GM12864 (cell line): ENCODE measurements at places on chromosomes 7 and 10.

DNA sequence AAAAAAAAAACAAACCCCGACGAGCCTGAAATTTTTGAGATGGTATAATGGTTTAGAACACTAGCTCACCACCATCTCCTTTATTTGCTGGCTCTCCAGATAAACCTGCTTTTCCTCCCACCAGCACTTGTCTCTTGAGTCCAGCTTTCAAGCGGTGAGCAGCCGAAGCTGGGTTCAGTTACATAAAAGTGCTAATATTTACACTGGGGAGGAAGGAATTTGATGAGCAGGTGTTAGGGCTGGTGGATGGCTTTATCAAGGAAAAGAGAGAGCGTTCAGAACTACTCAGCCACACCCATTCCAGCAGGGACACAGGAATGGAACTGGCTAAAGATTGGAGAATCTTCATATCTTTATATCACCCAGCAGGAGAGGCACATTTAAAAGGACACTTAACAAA, 6.6 kb upstream of the CALML3 start:
- DNase-seq: no peak

DNA sequence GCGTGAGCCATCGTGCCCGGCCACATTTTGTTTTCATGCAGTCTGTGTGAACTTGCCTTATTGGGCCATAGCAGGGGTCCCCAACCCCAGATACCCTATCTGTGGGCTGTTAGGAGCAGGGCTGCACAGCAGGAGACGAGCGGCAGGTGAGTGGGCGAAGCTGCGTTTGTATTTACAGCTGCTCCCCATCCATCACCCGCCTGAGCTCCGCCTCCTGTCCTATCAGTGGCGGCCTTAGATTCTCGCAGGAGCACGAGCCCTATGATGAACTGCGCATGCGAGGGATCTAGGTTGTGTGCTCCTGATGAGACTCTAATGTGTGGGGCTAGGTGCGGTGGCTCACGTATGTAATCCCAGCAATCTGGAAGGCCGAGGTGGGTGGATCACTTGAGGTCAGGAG, 293.9 kb downstream of the CAMK1D start:
- no peak for DNase-seq

GRCh38 chr7:123738356-123738755, 10.4 kb downstream of the WASL start:
- no peak for DNase-seq

DNA sequence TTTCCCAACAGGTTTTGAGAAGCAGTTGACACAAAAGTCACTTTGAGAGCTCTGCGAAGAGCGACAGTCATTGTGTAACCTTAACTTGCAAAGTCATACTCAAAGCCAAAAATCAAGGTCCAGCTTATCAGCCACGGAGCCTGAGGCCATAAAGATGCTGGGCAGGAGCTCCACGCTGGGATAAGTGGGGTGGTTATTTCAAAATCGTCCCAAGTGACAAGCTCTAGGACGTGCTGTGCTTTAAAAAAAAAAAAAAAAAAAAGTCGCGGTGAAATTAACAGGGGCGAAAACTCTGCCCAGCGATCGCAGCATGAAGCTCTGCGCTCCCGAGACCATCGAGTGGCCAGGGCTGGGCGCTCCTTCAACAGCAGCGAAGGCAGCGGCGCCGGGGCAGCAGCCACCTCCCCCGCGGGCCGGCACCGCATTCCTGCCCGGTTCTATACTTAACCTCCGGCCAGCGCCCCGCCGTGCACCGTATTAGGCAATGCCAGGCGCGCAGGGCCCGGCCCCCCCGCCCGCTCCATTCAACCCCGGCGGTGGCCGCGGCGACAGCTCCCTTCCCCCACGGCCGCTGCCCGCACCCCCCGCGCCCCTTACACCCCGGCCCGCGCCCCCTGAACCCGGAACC, 657 bp downstream of the HACD1 start:
- DNase-seq: no peak

DNA sequence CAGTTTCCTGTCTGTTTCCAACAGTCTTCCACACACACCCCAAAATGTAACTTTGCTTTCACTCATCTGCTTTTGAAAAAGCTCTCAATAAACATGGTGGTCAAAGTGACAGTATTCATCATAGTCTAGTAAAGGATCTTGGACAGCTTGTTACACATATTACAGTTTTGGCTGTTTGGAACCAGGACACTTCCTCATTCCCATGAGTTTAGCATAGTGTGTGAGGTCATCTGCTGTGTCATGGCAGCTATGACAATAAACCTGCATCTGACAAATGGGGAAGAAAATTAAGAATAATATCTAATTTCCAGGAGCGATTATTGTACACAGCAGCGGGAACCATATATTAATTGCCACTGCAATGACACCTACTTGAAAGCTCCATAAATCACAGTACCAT, 184.3 kb upstream of the SLC26A5 start:
- DNase-seq: no peak

GRCh38 chr7:5678295-5679047, 103.0 kb downstream of the RNF216 start:
- no peak for DNase-seq

DNA sequence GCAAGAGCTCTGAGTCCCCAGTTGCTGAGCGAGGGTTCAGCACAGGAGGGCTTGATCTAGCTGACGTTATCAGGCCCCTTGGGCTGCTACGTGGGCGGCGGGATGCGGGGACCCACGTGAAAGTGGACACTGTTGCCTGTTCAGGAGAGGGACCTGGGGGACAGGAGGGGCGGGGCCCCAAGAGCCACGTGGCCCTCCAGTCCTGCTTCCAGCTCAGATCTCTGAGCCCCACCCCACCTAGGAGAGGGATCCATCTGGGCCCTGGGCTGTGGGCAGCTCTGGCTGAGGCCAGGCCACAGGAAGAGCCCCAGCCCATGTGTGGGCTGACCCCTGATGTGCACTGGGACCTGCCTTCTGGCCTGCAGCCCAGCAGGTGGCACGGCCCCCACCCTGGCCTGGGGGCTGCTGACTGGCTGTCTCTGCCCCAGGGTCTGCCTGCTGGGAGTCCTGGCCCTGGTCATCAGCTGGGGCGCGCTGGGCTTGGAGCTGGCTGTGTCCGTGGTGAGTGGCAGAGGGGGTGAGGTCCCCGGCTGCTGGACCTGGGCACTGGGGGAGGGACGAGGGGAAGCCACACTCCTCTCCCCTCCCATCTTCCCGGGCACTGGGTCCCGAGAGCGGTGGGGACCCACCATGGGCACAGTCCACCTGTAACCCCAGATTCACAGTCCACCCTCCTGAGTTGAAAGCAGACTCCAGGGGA, 17.5 kb downstream of the TTYH3 start:
- no peak for DNase-seq

DNA sequence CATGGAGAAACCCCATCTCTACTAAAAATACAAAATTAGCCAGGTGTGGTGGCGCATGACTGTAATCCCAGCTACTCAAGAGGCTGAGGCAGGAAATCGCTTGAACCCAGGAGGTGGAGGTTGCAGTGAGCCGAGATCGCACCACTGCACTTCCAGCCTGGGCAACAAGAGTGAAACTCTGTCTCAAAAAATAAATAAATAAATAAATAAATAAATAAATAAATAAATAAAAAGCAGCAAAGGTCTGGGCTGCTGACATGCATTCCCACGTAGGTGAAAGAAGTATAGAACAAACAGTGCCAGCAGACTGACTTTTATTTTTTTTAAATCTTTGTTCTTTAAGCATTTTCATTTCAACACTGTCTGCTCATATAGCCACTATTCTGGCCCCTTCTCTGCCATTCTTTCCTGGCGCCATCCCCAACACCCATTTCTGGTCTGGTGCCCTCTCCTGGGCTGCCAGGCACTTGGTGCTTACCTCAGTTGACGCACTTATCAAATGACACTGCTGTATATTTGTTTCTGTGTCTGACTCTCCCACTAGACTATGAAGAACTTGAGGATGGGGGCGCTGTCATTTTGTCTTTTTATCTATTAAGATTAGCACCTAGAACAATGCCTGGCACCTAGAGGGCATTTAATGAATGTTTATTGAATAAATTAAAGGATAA, 15.6 kb downstream of the FAM107B start:
- DNase-seq: no peak

- no peak for DNase-seq
Observed at GRCh38 chr10:132939957-132940790, 2.2 kb downstream of the CFAP46 start.

GRCh38 chr7:36171503-36171902, 18.4 kb downstream of the EEPD1 start:
- no peak for DNase-seq
